ENCODE measurements at places on chromosomes 6 and 20.

GRCh38 chr6:159002432-159003155 is 2.6 kb upstream of the RSPH3 start:
- DNase-seq = no peak

GRCh38 chr6:34462551-34462971 is 3.3 kb upstream of the PACSIN1 start:
- DNase-seq = peak; percentile 78

GRCh38 chr20:63342561-63343459 is 18.3 kb downstream of the CHRNA4 start:
- no peak for DNase-seq

DNA sequence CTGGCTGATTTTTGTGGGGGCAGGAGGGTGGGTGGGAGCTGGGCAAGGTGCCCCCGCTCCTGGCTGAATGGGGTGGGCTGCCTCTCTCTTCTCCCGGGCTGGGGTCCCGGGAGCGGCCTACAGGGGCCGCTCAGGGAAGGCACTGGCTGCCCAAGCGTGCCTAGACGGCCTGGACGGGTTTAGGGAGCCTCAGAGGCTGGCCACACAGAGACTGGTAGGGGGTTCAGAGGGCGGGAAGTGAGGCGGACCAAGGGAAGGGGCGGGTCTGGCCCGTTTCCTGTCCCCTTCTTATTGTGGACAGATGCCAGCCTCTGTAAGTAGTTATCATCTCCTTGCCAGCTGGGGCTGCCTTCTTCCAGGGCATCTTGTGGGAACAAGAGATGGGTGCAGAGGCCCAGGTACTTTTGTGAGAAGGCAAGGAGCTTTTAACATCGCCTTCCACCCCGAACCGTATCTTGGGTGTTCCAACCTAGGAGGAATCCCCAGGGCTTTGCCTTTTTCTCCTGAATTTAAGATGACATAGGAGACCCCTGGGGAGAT is 437 bp downstream of the CD40 start:
- DNase-seq = no peak

DNA sequence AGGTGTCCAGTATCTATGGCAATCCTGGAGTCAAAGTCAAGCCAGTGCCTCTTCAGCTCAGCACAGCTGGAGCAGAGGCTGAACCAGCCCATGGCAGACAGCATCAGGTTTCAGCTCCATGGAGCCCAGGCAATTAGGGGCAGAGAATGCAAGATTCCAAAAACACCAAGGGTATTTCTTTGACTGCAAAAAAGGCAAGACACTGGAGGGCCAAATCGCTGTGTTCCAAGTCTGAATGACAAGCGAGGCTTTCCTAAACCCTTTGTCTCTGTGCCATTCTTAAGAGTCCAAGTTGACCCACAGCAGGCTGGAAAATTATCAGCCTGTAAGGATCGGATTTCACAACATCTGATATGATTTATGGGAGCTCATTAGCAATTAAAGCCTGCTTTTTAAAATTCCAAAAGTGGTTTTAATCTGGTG is 49.7 kb upstream of the TGM3 start:
- no peak for DNase-seq

DNA sequence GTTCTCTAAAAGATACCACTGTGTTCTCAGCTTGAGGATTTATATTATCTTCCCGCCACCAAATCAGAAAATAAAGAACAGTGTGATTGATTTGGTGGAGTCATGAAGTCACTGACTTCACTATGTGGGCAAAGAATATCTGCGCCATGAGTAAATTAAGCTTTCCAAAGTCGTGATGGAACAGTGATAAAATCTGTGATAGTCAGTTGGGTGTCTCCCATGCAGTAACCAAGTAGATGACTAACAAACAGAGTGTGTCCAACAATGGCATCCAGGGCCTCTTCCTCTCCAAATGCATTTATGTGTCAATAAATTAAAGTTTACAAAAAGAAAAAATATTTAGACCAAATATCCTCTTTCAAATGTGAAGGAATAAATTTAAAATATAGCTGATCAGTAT is 87.0 kb upstream of the DST start:
- DNase-seq = no peak

GRCh38 chr6:133774356-133774755 is 114.6 kb upstream of the TCF21 start:
- no peak for DNase-seq

DNA sequence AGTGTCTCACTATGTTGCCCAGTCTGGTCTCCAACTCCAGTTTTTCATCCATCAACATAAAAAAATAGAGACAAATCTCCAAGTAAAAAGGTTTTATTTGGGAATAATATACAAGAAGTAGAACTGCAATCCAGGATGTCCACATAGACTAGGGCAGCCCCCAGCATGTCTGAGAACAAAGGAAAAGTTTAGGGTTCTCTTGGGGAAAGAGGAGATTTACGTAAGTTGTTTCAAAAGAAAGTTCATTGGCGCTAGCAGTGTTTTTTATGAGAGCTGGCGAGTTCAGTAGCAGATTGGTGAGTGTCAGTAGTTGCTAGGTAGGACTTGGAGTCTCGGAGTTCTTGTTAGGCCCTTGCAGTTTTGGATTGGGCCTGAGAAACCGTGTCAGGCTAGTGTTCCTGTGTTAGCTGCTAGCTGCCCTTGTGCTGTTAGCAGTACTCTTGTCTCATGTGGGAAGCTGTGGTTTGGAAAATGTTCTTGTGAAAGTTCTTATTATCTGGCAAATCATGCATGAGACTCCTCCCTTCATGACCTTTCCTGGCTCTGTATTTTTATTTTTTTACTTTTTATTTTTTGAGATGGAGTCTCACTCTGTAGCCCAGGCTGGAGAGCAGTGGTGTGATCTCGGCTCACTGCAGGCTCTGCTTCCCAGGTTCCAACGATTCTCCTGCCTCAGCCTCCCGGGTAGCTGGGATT is 24.7 kb downstream of the TTLL9 start:
- DNase-seq = no peak

GRCh38 chr6:117034971-117035370 is 157.9 kb downstream of the RFX6 start:
- no peak for DNase-seq

- peak; percentile 33 for DNase-seq
Observed at GRCh38 chr6:64280569-64280968, 645.0 kb downstream of the PHF3 start.

- no peak for DNase-seq
Observed at GRCh38 chr6:145842693-145843546, 28.3 kb upstream of the FBXO30 start.

DNA sequence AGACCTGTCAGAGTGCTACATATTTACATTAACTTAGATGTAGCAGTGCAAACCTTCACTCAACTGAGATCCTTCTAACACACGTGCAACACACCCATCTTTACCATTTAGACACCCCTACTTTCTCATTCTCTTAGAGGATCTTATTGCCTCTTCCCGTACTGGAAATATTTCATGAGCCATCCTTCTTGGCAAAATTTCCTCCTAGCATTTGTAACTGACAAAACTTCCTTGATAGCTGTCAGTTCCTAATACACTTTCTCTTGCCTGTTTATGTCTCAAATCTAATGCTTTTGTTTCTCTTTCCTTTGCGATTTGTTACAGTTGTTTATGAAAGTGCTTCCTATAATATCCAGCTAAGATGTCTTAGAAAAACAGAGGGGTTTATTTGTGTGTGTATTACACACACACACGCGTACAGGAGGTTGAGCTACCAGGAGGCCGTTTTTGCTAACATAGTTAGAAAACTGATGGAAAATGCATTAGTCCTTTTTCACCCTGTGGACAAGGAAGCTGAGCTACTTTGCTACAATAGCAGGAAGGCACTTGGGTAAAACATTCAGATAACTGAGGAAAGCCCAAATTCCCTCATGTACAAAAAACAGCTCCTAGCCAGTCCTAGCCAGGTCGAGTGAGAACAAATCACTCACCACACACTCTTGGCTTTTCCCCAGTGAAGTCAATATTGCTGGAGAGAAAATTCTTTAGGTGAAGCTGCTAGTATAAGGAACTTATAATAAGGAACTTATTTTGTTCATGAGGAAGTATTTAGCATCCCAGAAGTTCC is 153.6 kb downstream of the NFATC2 start:
- DNase-seq = no peak

- no peak for DNase-seq
Observed at GRCh38 chr6:157614026-157614568, 208.9 kb upstream of the SNX9 start.

GRCh38 chr6:79536585-79536953 is 661 bp downstream of the LCA5 start:
- DNase-seq = no peak

DNA sequence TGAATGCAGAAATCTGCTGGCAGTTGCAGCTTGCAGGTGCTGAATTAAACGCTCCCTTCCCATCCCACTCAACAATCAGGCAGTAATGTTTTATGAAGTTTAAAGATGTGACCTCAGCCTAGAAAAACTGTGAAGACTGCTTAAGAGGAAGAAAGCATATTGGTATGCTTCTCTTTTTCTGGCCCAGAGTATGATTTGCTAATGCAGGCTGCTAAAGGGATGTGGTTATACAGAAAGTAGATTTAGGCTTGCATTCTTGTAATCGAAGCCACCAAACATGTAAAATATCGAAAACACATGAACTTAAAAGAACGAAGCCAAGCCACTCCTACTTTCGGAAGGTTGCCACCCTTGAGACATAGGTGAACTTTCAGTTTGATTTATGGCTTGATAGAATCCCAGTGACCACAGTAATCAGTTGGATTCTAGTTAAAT is 40.7 kb downstream of the MAP3K5 start:
- no peak for DNase-seq

DNA sequence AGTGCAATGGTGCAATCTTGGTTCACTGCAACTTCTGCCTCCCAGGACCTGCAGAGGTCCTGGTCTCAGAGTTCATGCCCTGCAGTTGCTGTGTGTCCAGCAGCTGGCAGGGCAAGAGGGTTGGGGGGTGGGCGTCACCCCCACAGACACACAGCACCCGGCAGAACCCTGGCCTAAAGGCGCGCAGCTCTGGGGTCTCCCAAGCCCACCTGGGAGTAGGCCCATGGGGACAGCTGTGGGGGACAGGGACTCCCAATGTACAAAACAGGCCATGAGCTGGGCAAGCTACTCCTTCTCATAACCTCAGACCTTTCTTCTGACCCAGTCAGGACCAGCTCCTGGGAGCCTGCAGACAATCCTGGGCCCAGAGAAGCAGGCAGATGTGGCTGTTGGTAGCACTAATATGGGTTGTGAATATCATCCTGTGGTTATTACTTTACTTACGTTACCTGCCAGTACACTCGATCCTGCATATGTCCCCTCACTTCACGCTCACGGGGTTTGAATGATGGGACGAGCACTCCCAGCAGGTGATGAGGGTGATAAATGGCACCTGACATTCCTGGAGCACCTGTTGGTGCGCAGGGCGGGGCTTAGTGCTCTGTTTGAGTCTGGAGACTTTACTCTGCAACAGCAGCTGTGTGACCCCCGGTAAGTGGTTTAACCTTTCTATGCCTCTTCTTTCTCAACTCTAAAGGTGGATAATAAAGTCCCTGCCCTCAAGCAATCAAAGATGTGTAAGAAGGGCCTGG is 39.9 kb upstream of the SULF2 start:
- no peak for DNase-seq

- DNase-seq = no peak
Observed at GRCh38 chr6:151075527-151075926, 164.2 kb upstream of the AKAP12 start.

- no peak for DNase-seq
Observed at GRCh38 chr20:60658681-60659080, 593.4 kb upstream of the CDH4 start.

DNA sequence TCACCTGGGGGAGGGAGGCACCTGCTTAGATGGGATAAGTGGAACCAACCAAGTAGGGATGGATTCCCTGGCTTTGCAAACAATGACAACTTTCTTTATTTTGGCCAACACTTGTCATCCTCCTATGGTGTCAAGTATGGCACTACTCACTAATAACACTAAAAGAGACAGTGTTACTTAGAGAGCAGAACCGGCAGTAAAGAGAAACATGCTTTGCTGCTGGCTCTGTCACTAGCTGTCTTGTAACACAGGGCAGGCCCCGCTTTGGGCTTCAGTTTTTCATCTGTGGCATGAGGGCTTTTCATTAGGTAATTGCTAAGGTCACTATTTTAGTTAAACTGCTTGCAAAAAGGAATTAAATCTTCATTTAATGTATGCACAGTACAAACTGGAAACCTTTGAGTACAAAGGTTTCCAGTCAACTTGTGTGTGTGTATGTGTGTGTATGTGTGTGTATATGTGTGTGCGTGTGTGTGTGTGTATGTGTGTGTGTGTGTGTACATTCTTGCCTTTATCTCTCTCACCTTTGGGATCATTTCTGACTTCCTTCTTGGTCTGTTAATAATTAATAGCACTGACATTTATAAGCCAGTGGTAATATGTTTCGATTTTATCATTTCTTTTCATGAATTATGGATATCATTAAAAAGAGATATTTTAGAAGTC is 64.7 kb downstream of the BTBD3 start:
- no peak for DNase-seq

- peak; percentile 66 for DNase-seq
Observed at GRCh38 chr6:31597006-31597405, 4.2 kb upstream of the NCR3 start.

- no peak for DNase-seq
Observed at GRCh38 chr6:10532392-10532791, 11.2 kb downstream of the GCNT2 start.

DNA sequence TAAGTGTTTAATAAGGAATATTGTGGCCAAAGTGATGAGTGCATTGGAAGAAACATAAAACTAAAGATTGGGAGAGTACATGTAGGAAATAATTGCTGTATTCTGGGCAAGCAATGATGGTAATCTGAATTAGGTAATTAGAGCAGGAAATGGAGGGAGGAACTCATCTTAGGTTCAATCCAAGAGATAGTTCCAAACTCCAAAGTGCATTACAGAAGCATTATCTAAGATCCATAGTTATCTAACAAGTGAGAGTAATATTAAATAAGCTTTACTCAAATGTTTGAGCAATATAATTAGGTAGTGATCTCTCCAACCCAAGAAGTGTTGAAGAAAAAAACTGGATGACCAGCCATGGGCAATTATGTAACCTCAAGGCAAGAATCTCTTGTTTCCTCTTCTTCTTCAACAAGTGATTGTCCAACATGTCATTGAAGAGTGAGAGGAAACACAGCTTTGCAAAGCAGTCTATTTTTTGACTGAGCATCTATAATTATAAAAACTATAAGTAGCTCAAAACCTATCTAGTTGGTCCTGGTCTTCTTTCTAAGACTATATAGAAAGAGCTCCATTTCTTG is 181.2 kb upstream of the TNFAIP3 start:
- no peak for DNase-seq

All from D341Med (cell line).